Activated T-cell treated with anti-CD3 and anti-CD28 coated beads, Interleukin-2, amount 50 U/mL, for 48 hours (primary cell): ENCODE measurements at places on chromosomes 2 and 18.

DNA sequence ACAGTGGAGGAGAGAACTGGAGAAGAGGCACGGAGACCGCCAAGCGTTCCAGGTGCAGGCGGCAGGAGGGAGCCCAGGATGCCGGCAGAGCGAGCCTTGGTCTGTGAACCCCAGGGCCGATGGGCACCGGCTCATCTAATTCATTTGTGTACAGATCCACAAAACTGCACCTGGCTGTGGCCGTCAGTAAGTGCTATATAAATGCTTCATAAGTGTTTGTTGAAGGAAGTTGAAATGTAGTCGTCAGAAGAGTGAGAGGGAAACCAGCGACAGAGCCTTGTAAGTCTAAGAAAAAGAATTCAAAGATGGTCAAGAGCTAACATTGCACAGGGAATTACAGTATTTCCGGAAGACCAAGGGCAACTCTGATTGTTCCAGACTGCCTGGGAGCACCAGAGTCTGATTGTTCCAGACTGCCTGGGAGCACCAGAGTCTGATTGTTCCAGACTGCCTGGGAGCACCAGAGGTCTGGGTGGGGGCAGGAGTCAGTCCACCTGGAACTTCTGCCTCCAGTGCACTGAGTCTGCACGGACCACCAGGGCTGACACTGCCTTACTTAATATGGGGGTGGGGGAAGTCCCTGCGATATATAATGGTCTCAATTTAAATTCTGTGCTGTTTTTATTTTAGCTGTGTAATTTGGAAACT, 112.3 kb downstream of the BCL2 start:
- no peak for DNase-seq

- no peak for DNase-seq
Observed at GRCh38 chr18:11669948-11670275, 19.2 kb upstream of the GNAL start.

- no peak for DNase-seq
Observed at GRCh38 chr2:64651590-64651989, 2.1 kb downstream of the SERTAD2 start.

GRCh38 chr2:144654523-144654922, 134.6 kb upstream of the ZEB2 start:
- no peak for DNase-seq

- DNase-seq, result no peak
Observed at GRCh38 chr2:156565066-156565710, 129.0 kb downstream of the GPD2 start.

- peak; percentile 19 for DNase-seq
Observed at GRCh38 chr18:80244956-80245730, 2.2 kb downstream of the PARD6G start.

- no peak for DNase-seq
Observed at GRCh38 chr2:205014201-205014600, 468.9 kb downstream of the PARD3B start.

GRCh38 chr2:109459485-109459884, 154.3 kb downstream of the SEPTIN10 start:
- DNase-seq, result no peak

- DNase-seq, result no peak
Observed at GRCh38 chr2:95700519-95700918, 108.7 kb downstream of the TRIM43 start.

DNA sequence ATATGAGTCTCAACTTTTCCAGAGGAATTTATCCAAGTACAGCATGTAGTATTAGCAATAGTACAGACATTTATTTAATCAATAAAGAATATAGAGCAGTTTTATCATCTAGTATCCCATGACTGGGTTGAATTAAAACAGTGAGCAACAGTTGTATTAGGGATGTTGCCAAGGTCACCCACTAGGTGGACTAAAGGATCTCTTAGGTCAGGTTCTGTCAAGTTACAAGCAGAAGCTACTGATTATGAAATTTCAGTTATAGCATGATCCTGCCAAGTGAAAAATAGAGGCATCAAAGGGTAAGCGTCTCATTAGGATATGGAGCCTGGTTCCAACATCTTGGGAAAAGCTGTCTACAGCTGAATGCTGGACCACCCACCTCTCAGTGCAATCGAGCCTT, 52.1 kb upstream of the LAPTM4A start:
- no peak for DNase-seq

DNA sequence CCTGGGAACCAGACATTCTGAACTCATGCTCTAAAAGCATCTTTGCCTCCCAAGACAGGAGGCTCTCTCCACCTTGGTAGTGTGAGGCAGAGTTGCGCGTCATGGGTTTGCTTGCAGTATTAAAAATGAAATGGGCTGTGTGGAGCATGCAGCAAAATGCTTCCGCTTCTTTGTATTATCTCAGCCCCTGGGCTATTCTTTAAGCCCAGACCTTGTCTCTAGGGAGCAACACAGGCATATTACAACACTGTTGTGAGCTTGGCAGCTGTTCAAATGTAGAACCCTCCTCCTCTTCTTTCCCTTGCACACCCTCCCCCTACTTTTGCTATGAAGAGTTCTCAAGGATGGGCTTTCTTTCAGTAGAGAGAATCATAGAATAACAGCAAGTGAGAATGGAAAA, 185.1 kb upstream of the LHCGR start:
- DNase-seq, result no peak

DNA sequence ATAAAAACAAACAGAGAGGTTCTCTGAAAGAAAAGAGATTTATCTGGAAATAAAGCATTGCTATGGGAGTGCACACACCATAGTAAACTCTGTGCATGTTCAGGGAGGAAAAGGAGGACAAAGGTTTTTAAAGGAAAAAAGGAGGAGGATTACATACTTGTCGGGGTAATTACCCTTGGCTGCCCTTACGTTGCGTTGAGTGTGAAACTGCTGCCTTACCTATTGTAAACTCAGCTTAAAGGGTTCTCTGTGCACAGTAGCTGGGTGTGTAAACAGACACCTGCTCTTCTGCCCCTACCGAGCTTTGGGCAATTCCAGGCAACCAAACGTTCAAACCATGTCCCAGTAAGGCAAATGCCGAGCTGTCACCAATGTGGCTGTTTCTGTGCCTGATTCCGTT, 29.6 kb upstream of the PXDN start:
- DNase-seq, result no peak

GRCh38 chr2:24237313-24237712, 62.5 kb downstream of the FAM228A start:
- no peak for DNase-seq

DNA sequence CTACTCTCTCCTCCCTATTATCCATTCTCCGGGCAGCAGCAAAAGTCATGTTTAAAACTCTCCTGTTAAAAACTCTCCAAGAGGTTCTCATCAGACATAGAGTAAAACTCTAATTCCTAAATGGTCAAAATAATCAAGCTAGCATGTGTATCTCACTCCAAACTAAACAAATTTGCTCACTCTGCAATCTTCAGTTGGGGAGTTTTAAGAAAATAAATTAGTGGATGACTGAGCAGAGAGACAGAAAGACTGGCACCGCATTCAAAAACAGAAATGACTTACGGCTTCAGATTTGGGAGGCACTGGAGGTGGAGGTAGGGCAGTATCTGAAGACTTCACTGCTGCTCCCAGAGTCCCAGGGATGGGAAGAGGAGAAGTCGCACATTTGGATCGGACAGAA, 96.9 kb downstream of the MEP1B start:
- no peak for DNase-seq

GRCh38 chr2:119264781-119265692, 41.4 kb downstream of the STEAP3 start:
- peak; percentile 64 for DNase-seq

DNA sequence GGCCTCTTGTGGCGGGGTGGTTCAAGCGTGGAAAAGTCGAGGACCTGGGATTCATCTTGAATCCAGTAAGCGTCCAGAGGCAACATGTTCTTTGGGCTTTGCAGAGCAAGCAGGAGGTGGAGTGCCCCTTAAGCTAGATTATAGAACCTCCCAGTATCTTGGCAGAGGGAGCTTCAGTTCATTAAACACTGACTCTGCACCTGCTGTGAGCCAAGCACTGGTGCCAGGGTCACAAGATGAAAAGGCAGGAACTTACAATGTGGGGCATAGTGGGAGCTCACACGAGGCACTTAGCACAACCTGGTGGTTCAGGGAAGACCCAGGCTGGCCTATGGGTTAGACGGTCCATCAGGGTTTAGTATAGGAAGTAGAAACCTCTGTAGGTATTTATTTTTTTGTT, 7.4 kb upstream of the FZD5 start:
- DNase-seq, result no peak

- no peak for DNase-seq
Observed at GRCh38 chr2:46549166-46549844, 69.9 kb downstream of the TMEM247 start.

- no peak for DNase-seq
Observed at GRCh38 chr2:7866825-7867224, 815.0 kb upstream of the ID2 start.

- DNase-seq, result no peak
Observed at GRCh38 chr2:23753291-23754010, 173.5 kb downstream of the ATAD2B start.

GRCh38 chr2:149858901-149859634, 271.5 kb upstream of the MMADHC start:
- DNase-seq, result no peak

- no peak for DNase-seq
Observed at GRCh38 chr18:57780706-57781347, 22.3 kb downstream of the ATP8B1 start.

DNA sequence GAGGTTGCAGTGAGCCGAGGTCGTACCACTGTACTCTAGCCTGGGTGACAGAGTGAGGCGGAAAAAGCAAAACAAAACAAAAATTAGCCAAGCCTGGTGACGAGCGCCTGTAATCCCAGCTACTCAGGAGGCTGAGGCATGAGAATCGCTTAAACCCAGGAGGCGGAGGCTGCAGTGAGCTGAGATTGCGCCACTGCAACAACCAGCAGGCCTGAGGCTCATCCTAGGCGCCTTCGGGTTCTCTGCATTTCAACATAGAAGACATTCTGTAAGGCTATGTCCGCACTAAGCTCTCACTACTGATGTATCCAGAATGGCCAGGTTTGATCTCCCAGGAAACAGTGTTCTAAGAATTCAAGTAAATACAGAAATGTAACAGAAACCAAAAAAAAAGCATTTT, 23.5 kb downstream of the PTPN2 start:
- DNase-seq, result no peak

DNA sequence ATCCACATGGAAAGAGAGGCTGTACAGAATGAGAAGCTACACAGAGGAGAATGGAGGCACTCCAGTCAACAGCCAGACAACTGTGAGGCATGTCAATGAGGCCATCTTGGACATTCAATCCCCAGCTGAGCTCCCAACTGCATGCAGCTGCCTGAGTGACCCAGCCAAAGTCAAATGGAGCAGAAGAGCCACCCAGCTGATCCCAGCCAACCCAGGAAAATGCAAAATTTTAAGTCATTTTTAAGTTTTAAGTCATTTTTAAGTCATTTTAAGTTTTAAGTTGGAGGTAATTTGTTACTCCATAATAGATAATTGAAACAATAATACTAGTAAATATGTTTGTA, 63.6 kb downstream of the RBMS1 start:
- DNase-seq, result no peak

DNA sequence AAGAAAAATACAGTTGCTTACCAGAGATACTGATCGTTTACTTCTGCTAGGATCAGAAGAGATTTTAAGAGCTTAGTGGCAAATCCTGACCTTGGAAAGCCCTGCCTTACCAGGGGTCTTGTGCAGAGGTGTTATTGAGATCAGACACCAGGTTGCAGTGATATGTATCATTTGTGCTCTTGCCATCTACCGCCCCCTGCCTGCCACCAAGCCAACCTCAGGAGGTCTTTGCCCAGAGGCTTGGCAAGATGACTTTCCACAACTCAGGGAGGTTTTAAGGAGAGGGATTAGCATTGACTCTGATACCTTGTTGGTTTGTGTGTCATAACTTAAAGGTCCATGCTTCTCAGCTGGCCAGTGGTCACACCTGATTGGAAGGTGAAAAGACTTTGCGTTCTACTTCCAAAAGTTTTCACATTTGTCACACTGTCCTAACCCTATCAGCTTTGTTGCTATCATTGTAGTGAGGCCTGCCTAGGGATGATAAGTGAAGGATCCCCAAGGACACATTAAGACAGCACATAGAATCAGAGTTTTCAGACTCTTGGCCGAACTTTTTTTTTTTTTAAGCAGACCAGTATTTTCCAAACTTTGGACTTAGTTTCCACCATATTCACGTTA, 46.2 kb upstream of the MGAT5 start:
- DNase-seq, result peak; percentile 76

DNA sequence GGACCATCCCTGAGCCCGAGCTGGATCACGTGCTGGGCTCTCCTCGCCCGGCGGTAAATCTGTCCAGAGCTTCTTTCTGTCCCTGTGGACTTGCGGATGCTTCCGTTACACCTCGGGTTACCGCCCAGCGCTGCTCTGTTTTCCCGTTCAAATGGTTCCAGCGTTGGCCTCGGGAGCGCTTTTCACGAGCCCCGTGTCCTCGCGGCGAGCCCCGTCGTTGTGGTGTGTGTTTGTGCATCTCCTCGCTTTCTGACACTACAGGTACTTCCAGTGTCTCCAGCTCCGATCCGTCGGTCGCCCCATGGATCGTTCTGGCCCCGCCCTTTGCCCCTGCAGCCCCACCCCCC, 77.4 kb downstream of the RTP5 start:
- no peak for DNase-seq

DNA sequence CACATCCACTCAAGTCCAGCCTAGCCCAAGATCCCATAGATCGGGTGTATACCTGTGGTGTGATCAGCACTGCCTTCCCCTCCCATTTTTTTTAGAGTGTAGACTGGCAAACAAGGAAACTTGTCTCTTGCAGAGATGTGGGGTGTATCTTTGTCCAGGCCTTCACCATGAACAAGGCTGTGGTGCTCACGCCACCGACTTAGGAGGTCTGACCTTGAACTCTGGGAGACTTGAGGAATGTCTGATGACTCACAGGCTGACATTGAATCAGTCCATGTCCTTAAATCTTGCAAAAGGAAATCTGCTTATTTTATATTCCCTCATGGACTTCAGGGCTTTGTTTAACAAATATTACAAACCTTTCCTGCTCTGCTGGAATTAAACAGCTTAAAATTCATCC, 4.5 kb upstream of the CTIF start:
- no peak for DNase-seq

DNA sequence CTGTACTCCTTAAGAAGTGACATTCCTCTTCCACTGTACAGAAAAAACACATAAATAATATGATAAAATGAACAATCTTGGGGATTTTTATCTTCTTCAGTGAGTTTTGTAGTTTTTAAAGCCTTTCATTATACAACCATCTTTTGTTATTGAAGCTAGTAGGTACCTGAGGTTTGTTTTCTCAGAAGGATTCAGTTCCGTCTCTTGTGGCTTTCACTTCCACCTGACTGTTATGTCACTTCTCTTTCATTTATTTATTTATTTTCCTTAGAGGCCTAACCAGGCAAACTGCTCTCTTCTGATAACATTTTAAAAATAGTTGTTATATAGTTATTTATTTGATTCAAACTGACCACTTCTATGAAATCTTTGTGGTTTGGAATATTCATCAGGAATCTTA, 464.2 kb downstream of the CCDC85A start:
- no peak for DNase-seq

GRCh38 chr2:27019931-27020855, 12.6 kb upstream of the TMEM214 start:
- DNase-seq, result no peak

GRCh38 chr2:136495636-136496035, 269.7 kb upstream of the THSD7B start:
- DNase-seq, result no peak
